ENCODE measurements at places on chromosomes 11 and 22. TPM values are rescaled to one million over a fixed set of nuclear protein-coding genes. Genes with fewer than 3 reads are reported as not detected.

GRCh38 chr11:35784699-35785098 is 122.1 kb downstream of the TRIM44 start:
- DNase-seq = no peak

DNA sequence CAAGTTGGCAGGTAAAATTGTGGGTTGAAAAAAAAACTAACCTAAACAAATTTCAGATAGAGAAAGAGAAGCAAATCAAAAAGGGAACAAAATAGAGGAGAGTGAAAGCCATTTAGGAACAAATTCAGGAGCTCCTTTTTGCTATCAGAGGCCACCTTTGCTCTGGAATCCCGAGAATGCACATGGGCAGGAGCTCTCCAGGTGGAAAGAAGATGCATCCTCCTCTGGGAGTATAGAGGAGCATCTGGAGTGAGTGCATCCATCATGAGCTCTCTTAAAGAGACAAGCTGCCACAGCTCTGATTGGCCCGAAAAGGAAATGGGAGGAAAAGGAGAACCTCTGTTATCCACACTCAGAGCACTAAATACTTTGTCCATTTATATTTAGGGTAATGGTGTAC is 26.3 kb downstream of the MRGPRX1 start:
- no peak for DNase-seq

DNA sequence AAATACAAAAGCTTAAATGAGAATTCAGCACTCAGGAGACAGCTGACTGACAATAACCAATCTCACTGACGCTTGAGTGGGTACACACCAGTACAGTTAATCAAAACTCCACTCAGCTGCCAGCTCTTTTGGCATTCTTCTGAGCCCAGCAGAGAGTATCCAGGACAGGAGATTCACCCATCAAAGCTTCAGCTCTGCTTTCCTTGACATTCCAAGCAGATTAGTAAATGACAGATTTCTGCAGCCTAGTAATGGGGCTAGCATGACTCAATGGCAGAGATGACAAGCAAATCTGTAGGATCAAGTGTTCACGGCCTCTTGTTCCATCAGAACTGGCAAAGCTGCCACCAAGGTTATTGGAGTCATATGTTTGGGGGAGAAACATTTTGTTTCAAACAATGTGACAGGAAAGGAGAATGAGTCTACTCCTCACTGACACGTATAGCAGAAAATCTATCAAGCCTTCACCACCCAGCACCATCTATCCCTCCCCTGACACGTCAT is 420.0 kb downstream of the DYNC2H1 start:
- no peak for DNase-seq

MS4A14 gene
- not detected for total RNA-seq

GDPD5 gene
- total RNA-seq = 19.0 TPM

Measured in K562 (cell line).